ENCODE measurements at places on chromosomes 13 and 19. TPM values are rescaled to one million over a fixed set of nuclear protein-coding genes. Genes with fewer than 3 reads are reported as not detected.

The SHISA7 gene
- not detected for total RNA-seq

The PRODH2 gene
- total RNA-seq = not detected

The MIA gene
- not detected for total RNA-seq

The CYP2F1 gene
- not detected for total RNA-seq

The ZNF154 gene
- total RNA-seq = 1.7 TPM

The CACNA1A gene
- total RNA-seq = 0.32 TPM

The CPAMD8 gene
- total RNA-seq = 0.64 TPM

GRCh38 chr19:38942471-38943181 is 11.9 kb downstream of the MRPS12 start:
- no peak for DNase-seq

DNA sequence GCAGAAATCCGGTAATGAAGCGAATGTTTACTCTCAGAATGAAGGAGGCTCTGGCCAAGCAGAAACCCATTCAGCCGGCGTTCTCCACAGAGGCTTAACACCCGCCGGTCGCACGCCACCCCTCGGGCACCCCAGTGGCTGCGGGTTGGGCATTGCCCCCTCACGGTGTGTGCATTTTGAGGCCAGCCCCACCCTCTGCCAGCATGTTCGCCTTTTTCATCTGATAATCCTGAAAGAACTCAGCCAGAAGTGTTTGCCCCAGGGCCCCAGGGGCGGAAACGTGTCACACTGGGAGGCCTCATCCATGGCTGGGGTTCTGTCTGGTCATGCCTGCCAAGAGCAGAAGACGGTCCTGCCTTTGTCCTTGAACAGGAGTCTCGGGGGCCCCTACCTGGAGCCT is 34.2 kb downstream of the COMP start:
- no peak for DNase-seq

GRCh38 chr13:113345486-113345885 is 18.4 kb downstream of the GRTP1 start:
- DNase-seq = no peak

DNA sequence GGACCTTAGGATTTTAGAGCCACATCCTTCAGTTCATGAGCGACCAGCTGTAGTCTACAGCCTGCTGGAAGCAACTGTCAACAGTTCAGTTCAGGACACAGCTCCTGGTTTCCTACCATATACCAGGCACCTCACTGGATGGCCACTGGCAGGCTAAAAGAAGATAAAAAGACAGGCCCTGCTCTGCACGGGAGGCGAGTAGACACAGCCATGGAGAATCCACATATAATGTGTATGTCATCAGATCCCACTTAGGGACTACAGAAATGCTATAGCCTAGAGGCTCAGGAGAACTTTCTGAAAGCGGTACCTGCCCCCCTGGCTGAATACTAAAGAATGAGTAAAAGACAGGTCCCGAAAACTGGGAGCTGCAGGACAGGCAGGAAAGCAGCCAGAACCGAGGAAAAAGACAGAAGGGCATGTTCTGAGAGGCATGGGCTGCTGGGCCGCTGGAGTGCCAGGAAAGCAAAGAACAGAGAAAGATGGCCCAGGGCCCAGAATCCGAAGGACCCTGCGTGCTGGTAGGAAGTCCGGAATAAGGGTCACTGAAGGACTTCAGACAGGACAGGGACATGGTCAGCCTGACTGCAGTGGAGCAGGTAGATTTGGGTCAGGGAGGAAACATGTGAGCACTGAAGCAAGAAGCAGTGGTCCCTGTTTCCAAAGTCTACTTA is 23.5 kb downstream of the DZIP1 start:
- DNase-seq = no peak

DNA sequence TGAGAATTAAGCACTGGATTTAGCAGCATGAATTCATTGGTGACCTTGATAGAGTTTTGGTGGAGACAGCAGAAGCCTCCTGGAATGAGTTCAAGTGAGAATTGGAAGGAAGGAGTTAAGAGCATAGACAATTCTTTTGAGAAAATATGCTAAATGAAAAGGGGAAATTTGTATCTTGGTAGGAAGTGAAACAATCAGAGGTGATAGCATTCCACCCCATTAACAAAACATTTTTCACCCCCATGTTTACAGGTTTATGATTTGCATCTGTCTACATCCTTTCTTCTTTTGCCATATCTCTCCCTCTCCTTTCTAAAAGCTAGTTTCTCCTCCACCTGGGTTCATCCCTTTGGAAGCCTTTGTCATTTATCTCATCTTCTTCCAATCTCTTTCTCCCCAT is 27.5 kb downstream of the LNX2 start:
- no peak for DNase-seq

DNA sequence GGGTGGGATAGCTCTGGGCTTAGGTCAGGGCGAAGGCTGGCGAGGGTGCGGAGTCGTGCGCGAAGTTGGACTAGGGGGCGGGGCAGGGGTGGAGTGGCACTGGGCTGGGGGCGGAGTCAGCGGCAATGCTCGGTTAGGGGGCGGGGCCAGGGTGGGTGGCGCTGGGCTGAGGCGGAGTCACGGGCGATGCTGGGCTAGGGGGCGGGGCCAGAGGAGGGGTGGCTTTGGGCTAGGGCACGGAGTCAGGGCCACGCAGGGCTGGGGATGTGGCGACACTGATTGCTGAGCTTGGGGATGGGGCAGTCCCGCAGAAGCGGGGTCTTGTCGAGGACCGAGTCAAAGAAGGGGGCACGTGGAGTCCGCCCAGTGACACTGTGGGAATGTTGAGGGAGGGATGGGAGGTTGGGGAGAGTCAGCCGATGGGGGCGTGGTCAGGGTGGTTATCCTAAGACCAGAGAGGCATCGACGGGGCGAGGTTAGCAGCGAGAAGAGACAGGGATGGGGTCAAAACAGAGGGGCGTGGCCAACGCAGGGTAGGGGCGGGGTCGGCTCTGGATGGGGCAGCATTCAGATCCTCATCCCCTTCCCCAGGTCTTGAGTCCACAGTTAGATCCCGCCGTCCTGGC is 8.7 kb downstream of the HOMER3 start:
- DNase-seq = peak; percentile 56

DNA sequence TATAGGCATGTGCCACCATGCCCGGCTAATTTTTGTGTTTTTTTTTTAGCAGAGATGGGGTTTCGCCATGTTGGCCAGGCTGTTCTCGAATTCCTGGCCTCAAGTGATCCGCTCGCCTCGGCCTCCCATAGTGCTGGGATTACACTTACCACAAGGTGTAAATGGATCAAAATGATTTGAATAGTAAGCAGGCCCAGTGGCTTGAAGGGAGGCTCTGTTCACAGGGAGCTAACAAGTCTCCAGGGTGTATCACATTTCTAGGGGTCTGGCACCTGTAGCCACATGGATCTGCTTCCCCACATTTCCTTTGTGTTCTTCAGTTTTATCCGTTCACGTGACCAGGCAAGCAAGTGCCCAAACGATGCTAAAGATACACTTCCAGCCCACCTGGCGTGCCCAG is 13.5 kb upstream of the CNFN start:
- no peak for DNase-seq

DNA sequence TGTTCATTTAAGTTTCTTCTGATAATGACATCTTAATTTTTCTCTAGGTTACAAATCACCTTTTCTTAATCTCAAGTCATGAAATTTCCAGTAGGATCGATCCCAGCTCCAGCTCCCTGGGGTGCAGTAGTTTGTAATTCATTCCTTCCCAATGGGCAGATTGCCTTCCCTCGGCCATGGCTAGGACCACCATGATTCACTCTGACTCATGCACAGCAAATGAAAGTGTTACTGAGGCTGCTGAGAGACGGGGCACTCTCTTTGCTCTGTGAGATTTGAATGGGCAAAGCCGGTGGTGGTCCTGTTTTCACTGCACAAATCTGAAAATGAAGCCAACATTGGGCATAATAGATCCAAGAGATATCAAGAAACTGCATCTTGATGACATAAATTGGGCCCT is 202.8 kb upstream of the IRS2 start:
- DNase-seq = no peak

DNA sequence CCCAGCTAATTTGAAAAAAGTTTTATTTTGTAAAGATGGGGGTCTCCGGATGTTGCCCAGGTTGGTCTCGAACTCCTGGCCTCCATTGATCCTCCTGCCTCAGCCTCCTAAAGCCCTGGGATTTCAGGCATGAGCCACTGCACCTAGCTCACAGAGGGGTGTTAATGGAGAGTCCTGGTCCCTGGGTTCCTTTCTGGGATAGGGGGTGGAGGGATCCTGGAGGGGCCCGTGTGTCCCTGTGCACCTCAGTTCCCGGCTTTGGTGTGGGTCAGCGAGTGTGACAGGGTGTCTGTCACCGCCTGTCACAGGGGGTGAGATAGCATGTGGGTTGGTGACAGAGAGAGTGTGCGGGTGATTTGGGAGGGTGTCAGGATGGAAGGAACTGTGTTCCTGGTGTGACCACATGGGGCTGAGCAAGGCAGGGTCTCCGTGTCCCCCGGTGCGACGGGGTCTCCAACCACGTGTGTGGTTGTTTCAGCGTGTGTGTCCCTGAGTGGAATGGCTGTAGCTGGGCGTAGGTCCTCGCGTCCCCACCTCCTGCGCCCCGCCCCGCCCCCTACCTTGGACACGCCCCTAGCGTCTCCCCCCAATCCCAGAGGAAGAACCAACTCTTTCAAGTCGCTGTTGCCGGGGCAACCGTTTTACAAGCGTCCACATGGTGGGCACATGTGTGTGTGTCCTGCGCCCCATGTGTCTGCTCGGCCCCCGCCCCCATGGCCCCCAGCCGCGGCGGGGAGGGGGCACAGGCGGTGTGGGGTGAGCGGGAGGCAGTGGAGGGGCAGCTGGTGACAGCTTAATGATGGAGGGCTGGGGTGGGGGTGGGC is 2.9 kb upstream of the NRTN start:
- peak; percentile 58 for DNase-seq

DNA sequence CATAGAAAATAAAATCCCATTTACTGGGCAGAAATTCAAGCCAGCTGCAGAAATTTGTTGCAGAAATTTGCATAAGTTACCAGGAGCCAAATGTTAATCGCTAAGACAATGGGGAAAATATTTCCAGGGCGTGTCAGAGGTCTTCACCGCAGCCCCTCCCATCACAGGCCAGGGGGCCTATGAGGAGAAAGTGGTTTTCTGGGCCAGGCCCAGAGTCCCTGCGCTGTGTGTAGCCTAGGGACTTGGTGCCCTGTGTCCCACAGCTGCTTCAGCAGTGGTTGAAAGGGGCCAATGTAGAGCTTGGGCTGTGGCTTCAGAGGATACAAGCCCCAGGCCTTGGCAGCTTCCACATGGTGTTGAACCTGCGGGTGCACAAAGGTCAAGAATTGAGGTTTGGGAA is 278.9 kb upstream of the PCDH9 start:
- DNase-seq = no peak

- peak; percentile 35 for DNase-seq
These were observed 11.4 kb upstream of the IGFL1 start for GRCh38 chr19:46218160-46218559.

DNA sequence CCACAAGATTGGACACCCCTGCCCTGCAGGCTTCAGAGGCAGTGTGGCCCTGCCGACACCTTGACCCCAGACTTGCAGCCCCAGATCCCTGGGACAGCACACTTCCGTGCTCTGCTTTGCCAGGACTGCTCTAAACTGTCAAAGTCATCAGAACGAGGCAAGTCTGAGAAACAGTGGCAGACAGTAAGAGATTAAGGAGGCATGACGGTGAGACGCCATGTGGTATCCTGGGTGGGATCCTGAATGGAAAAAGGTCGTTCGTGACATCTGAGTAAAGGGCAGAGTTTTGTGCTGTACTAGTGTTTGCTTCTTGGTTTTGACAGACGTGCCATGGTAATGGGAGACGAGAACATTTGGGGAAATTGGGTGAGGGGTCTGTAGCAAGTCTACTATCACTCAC is 13.8 kb downstream of the ZNF579 start:
- no peak for DNase-seq

DNA sequence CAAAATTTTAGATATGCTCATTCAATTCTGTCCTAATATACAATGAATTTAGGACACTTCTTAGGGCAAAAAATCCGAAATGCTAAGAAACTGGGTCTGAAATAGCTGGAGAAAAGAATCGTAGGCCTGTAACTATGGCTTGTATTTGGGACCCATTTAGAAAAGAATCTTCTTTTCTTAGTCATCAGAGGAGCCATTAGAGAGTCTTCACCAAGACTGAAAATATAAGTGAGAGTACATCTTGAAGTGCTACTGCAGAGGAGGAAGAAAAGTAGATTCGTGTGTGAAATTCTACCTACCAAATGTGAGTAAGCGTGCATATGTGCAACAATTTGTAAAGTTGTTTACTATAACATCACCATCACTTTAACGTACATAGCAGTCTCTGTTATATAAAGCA is 8.8 kb upstream of the DACH1 start:
- DNase-seq = no peak

- DNase-seq = no peak
These were observed 978 bp downstream of the ERICH4 start for GRCh38 chr19:41443813-41444455.

DNA sequence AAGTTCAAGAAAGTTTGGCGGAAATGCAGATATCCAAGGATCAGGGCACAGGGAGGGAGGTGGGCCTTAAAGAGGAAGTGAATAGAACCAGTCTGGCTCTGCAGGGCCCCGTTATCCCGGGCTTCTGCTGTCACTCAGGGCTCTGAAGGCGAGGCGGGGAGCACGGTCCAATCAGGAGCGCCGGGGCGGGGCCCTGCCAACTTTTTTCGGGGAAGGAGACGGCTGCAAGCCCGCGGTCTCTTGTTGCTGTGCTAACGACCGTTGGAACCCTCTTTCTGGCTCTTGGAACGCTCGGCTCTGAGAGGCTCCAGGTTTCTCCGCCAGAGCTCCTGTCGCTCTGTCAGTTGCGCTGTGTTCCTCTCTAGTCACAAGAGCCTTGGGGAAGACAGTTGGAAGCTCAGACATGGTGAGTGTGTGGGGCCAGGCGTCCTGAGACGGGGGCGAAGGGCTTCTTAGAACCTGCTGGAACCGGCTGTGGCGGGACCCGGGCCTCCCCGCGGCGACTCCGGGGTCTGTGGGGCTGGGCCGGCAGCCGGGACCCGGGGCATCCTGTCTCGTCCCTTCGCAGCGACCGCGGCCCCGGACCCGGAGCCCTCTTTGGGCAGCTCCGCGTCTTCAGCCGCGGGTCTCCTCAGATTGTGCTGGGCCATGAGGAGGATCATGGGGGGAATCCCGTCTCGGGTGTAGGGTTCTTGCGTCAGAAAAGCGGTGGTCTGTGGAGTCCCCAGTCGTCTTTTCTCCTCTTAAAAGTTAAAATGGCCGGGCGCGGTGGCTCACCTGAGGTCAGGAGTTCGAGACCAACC is 27.7 kb downstream of the ZNF844 start:
- DNase-seq = peak; percentile 88

GRCh38 chr19:20233105-20233504 is 66.1 kb downstream of the ZNF486 start:
- DNase-seq = peak; percentile 61

- DNase-seq = peak; percentile 54
These were observed at the start of gene SLC44A2 for GRCh38 chr19:10625003-10625761. Gene SLC44A2, plus strand, starts transcription at chr19:10625553. Its CDS starts 81 bp downstream, at chr19:10625634.
